ENCODE measurements at places on chromosomes 13 and 19.

DNA sequence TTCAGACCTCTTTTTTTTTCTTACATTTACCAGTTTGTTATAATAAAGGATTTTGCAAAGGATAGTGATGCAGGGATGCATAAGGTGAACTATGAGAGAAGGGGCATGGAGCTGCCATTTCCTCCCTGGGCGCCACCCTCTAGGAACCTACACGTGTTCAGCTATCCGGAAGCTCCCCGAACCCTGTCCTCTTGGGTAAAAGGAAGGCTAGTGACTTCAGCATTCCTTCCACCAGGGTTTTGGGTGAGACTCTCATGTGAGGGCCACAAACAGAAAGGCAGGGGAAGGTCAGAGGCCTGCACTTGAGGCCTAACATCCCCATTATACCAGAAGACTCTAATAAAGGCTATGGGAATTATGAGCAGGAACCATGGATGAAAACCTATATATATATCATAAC, 57.3 kb downstream of the IFT88 start:
- no peak for DNase-seq

DNA sequence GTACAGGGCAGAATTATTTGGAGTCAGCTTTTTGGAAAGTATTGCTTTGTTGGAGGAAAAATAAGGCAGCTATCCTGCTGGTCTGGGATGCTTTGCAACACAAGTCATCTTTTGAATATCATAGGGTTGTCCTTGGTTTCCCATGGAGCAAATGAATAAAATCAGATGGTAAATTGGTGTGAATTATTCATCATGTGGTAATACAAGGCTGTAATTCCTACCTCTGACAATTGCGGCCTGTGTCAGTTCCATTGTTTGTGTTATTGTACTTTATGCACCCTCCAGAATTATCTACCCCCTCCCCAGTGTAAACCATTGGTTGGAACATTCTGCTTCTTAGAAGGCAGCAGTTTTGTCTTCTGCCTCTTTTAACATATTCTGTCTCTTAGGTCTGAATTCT, 46.2 kb downstream of the RNASEH2B start:
- DNase-seq, result no peak

DNA sequence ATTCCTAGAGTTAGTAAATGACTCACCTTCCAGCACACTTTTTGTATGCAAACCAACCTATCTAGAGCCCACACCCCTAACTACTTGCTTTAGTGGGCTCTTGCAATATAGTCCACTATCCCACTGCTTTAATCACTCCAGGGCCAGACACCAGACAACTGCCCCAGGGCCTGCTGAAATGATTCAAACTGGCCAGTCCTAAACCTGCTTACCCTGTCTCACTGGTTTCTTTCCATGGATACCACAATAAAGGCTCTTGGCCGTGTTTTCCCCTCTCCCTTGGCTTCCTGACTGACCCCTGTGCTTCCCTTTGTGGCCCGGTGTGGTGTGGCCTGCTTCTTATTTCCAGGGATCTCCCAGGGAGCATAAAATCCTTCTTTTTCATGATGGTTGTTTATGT, 14.6 kb downstream of the HS6ST3 start:
- no peak for DNase-seq

GRCh38 chr13:100636441-100636840, 38.2 kb downstream of the TMTC4 start:
- no peak for DNase-seq

DNA sequence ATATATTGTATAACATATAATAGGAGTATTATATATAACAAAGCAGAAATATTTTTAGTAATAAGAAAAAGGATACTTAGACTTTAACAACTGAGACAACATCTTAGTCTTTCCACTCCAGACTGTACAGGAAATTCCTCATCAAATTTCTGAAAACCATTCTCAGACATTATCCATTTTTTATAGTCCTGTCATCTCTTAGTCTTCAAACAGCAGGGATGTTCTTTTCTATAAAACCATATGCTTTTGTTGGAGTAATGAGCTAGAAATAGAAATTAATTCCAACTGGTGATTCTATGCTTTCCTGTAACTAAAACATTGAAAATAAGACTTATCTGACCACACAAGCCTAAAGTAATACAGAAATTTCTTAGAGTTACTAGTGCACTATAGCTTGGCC, 82.2 kb upstream of the CSNK1A1L start:
- DNase-seq, result no peak

- DNase-seq, result no peak
Observed at GRCh38 chr19:37991176-37991835, 84.3 kb downstream of the SIPA1L3 start.

Data from NCI-H1092 treated with DMSO at 0.1 percent for 48 hours (cell line).